ENCODE measurements at places on chromosomes 3 and 15.

DNA sequence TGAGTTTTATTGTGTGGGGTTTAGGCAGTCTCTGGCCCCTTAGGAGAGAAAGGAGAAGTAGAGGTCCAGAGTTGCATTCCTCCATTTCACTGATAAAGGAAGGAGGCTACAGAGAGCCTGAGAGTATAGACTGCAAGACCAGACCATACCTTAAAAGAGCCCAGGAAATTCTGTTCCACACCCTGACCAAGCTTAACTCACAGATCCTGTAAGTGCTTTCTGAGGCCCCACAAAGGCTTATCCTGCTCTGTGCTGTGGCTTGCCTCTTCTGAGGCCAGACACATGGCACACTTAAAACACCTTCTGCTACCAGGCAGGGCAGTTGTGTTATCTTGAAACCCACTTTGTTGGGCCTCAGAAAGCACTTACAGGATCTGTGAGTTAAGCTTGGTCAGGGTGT, 39.2 kb upstream of the LEKR1 start:
- DNase-seq = no peak

DNA sequence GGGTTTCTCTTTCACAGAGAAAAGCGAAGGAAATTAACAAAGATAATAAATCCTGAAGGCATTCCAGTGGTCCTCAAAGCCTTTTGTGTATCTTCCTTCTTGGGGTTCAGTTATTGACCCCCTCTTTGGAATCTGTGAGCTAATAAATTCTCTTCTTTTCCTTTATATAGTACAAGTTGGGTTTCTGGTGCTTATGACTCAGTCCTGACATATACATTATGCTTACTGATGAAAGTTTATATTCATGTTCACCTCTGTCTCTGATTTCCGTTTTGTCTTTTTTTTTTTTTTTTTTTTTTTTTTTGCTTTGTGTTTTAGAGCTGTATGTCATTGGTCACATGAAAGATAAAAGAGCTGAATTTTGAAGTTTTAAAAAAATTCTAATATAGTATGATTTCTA, 230.7 kb upstream of the RBMS3 start:
- DNase-seq = no peak

GRCh38 chr3:171295484-171296373, 164.5 kb downstream of the TNIK start:
- no peak for DNase-seq

- DNase-seq = peak; percentile 47
These were observed 49.4 kb upstream of the SYNPR start for GRCh38 chr3:63228677-63229076.

DNA sequence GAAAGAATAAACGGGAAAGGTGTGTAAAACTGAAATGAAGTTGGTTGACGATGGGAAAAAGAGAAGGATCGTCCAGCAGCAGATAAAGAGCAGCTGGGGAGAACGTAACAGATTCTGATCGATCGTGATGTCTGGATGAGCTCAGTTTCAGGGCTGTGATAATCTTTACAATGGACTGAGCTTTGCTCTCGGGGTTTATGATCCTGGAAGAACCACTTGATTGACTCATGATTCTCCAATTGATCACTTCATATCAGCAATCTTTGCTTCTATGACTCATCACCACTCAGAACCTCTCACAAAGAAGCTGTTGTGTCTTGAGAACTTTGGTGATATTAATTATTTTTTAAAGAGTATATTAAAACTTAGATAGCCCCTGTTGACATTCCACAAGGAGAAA, 690.7 kb downstream of the TUSC7 start:
- DNase-seq = peak; percentile 32

DNA sequence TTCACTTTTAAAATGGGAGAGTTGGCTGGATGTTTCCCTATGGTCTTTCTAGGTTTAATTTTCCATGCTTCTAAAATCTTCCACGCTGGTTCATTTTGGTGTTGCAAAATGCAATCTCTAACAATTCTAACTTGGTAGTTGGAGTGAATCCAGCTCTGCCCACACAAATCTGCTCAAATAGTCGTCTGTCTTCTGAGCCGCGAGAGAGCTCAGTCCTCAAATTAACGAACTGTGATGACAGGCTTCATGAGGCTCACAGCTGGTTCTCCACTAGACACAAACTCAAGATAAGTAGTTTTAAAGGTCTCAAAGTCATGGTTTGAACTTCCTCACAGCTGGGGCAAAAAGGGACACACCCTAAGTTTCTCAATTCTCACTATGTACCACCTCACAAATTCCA, 178.6 kb upstream of the LYSMD4 start:
- no peak for DNase-seq

DNA sequence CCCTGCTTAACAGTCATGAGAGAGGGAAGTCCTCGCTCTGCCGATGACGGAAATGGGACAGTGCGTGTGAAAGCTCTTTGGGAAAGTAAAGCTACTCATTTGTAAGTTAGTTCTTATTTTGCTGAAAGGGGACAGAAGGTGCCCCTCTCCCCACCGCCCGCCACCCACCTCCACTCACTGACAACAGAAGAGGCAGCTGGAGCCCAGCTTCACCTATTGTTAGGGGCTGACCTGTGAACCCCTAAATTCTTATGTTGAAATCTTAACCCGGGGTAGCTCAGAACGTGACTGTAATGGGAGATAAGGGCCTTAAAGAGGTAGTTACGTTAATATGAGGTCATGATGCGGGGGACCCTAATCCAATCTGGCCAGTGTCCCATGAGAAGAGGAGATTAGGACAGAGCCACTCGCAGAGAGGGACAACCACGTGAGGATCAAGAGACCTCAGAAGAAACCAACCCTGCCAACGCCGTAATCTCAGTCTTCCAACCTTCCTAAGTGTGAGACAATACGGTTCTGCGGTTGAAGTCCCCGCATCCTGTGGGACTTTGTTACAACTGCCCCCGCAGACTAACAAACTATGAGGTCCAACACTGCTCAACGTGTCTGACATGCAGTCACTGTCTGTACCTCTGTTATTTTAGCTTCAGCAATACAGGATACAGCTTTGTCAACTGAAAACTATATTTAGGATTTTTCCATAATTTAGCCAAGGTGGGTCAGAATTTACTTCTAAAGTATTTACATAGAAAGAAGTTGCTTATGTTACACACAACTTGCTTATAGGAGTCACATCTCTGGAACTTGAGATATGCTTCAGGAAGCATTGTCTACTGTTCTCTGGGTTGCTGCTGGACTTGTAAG, 51.7 kb downstream of the PCSK6 start:
- DNase-seq = no peak

DNA sequence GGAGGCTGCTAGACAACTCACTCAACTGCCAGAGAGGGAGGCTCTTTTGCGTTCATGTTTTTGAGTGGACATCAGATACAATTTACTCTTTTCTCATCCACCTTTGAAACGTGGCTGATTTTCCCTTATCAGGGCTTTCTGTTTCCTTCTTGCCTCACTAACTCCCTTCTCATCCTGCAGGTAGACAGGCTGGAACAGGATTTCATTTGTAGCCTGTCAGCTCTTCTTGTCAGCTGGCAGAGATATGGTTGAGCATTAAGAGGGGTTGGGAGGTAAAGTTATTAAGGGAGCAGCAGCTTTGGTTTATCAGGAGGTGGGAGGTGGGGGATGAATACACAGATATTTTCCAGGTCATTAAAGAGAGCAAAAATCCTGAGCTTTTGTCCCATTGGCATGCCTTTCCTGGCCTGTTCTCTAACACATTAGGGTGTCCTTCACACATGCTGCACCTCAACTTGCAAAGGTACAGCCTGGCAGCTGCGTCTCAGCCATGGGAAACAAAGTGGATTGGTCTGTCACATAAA, 73.5 kb downstream of the PPM1L start:
- DNase-seq = no peak

- no peak for DNase-seq
These were observed 89.5 kb downstream of the MYH15 start for GRCh38 chr3:108420926-108421325.
